Thoracic aorta (tissue), 2 donors: ENCODE measurements at places on chromosomes 2 and 18.

GRCh38 chr2:184562532-184562931 lies 35.8 kb upstream of the ZNF804A start:
- no peak for DNase-seq

- no peak for DNase-seq
These were observed 1.9 kb upstream of the HOXD9 start for GRCh38 chr2:176120364-176121189.

DNA sequence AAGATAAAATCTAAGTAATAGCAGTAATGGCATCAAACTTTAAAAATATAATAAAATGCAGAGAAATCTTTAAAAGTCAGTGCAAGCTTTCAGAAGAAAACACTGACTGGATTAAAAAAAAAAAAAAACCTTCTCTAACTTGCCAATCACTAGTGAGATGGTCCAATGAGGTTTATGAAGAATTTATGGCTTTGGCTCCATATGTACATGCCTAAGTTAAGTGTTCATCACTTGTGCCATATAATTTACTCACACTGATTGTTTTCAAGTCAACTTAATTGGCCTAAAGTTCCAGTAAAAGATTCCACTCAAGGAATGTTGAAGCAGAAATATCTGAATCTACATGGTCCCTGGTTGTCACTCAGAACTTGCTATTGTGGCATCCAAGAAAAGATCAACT lies 40.7 kb upstream of the RAB27B start:
- DNase-seq: no peak

- no peak for DNase-seq
These were observed 324.9 kb upstream of the SOX11 start for GRCh38 chr2:5367321-5367720.
